ENCODE measurements at places on chromosomes 4 and X.

DNA sequence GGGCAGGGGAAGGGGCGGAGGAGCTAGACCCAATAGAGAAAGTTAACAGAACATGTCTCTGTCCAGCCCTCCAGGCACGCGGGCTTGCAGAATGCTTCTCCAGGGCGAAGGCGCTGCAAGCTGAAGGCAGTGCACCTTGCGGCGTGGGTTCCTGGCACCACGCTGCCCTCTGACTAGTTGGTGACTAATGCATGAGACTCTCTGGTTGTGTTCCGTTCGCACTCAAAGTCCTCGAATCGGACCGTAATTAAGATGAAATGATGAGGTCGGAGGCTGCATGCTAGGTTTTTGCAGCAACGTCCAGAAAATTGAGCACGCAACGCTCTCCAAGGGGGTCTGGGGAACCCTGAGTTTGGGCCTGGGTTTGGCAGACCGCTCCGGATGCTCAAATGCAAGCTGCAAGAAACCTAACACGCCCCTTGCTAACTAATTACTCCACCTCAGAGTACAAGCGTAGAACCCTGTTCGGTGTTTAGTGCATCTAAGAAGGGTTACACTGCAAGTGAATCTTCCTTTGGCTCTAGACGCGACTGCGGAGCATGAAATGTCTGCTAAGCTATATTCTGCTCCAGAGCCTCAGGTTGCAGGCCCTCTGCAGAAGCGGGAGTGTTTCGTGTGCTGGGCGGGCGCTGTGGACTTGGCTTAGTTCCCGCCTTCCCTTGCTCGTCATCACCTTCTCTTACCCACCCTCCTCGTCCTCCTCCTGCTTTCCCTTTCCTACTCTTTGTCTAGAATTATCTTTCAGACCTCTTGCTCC, 57.1 kb upstream of the NKAP start:
- DNase-seq, result no peak

DNA sequence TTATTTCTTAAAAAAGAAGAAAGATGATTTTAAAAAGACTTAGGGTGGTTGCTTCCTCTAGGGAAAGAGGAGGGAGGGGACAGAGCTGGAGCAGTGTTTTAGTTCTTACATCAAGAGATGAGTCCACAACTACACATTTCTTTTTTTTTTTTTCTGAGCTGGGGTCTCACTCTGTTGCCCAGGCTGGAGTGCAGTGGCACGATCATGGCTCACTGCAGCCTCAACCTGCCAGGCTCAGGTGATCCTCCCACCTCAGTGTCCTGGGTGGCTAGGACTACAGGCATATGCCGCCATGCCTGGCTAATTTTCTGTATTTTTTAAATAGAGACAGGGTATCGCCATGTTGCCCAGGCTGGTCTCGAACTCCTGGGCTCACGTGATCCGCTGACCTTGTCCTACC, 17.2 kb downstream of the SH3KBP1 start:
- no peak for DNase-seq

DNA sequence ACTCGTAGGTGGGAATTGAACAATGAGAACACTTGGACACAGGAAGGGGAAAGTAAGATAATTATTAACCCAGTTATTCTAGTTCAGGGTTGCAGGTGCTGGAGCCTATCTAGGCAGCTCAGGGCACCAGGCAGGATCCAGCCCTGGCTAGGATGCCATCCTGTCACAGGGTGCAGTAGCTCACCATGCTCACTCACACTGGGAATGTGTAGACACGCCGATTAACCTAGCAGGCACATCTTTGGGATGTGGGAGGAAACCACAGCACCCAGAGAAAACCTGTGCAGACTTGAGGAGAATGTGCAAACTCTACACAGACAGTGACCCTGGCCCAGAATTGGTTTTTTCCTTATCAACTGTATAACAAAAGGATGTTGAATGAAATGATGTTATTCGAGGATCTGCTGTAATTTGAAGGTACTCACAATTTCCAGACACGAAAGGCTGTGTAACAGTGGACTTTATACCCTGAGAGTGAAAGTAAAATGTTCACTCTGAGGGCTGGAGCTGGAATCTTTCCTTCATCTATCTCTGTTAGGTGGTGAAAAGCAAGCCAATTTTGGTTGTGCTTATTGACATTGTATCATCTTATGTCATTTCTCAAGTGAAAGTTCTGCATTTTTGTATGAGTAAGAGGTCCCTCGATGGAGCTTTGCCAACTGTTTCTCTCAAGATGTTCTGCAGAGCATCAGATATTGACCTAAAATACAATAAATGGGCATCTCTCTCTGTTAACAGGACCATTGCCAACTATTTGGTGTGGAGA, 78.8 kb downstream of the PHEX start:
- no peak for DNase-seq

GRCh38 chrX:79719568-79720231, 294.9 kb upstream of the TBX22 start:
- no peak for DNase-seq

GRCh38 chr4:107060388-107060787, 24.3 kb upstream of the DKK2 start:
- DNase-seq, result no peak

- peak; percentile 21 for DNase-seq
Measured at GRCh38 chr4:4985844-4986243, 33.4 kb downstream of the CYTL1 start.

GRCh38 chr4:891747-892146, 40.4 kb downstream of the GAK start:
- no peak for DNase-seq

DNA sequence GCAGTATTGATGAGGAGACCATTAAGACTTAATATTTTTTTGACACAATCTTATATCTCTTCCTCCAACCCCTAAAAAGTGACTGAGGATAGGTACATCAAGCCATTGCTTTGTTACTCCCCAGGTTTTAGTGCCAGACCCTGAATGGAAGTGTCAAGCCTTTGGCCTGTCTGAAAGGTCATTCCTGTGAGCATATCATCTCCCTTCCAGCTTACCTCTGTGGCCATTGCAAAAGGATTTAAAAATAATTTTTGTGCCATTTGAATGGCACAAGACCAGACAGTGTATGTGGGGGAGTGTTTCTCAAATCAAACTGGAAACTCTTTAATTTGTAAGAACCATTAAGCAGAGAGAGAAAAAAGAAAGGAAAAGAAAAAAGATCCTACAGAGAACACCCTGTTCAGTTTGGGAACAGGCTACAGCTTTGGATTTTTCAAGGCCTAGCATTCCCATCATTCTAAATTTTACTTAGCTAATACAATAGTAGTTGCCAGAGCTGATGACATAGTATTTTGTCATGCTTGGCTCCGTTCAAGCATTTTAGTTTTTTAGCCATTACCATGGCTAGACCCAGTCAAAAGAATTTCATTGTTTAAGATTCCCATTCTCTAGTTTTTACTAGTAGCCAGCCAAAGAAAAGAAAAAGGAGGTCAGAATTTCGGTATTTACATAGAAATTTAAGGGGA, 49.6 kb downstream of the HPF1 start:
- peak; percentile 22 for DNase-seq

DNA sequence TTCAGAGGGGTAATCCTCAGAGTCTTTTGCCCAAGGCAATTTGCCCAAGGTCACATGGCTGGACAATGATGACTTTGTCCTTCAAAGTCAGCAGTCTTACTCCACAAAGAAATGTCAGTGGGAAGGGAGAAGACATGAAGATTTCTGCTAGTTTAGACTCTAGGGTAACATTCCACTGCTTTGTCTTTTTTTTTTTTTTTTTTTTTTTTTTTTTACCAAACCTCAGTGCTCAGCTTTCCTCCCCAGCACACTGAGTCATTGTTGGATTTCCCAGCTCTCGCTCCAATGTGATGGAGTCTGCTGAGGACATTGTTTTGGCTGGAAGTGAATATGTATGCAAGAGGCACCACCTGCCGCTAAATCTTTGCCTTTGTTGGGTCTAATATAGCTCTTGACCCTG, 7.2 kb upstream of the C1QTNF7 start:
- peak; percentile 56 for DNase-seq

DNA sequence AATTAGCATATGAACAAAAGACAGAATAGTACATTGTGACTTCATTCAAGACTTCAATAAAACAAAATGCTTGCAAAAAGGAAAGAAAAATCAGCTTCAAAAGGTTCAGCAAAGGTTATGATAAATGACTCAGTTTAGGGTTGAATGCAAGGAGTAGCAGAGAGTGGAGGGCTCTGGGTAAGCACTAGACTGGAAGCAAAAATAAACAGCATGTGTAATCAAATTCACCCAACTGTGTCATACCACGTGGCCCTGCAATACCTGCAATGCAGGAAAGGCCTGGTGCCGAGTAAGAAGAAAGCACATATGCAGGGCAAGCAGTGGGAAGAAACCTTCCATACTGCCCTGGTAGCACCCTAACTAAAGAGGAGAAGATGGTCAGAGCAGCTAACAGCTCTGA, 88.7 kb downstream of the ATP11C start:
- DNase-seq, result no peak

- DNase-seq, result peak; percentile 60
Measured at GRCh38 chr4:159487284-159487747, 384.4 kb downstream of the RAPGEF2 start.

DNA sequence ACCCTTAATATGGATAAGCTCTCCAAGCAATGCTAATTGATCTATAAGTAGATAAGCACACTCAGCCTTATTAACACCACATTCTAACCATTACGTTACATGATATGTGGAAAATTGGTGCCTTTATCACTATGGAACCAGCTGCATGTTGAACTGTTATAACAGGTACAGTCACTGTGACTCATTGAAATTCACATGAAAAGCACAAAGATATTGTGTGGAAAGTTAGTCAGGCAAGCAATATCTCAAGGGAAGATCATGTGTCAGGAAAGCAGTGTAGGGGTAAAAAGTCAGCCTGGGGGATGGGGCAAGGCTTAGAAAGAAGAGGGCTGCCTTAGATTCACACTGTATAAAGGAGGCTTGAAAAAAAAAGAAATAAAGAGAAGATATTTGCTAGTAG, 313.7 kb upstream of the SMIM31 start:
- DNase-seq, result no peak

DNA sequence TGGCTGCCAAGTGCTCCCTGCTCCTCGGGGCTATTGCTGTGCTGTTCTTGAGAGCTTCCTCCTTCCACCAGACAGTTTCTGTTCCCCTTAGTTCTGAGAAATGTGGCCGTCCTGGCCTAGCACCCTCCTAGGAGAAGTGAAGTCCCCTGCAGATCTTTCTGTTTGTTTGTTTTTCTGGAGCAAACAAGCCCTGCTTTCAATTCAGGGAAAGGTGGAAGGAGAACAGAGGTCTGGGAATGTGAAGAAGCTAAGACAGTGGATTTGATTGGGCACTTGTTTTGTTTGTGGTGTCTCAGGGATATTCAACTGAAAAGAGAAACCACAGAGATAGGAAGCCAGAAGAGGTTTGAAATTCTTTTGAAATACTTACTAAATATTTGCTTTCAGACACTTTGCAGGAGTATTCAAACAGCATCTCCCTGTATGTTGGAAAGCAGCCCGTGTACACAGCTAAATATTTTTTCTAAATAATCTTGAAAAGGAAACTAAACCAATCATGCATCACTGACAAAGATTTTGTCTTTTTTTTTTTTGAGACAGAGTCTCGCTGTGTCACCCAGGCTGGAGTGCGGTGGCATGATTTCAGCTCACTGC, 36.5 kb upstream of the PPM1K start:
- DNase-seq, result peak; percentile 1

- no peak for DNase-seq
Measured at GRCh38 chrX:44958480-44958879, 85.5 kb downstream of the KDM6A start.

DNA sequence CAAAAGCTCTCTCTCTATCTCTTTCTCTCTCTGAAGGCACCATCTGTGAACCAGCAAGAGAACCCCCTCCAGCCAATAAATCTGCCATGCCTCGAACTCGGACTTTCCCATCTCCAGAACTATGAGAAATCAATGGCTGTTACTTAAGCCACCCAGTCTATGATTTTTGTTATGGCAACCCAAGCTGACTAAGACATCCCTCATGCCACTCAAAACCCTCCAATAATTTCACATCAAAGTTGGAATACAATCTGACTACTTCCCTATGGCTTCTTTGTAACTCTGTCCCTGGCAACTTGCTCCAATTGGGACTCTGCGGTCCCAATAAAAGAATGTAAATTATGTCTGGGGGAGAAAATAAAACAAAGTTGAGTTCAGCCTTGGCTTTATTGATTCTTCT, 265.7 kb downstream of the SHOX start:
- DNase-seq, result no peak

- no peak for DNase-seq
Measured at GRCh38 chr4:57672846-57673433, 562.8 kb upstream of the IGFBP7 start.

GRCh38 chrX:120207009-120207605, 43.5 kb upstream of the ZBTB33 start:
- DNase-seq, result no peak

GRCh38 chr4:74190332-74190731, 32.4 kb downstream of the MTHFD2L start:
- DNase-seq, result no peak
